ENCODE measurements at places on chromosomes 1 and 21.

GRCh38 chr21:38504066-38504465 is 5.8 kb upstream of the ERG start:
- DNase-seq = no peak

GRCh38 chr1:22540337-22540736 is 23.0 kb upstream of the EPHA8 start:
- no peak for DNase-seq

DNA sequence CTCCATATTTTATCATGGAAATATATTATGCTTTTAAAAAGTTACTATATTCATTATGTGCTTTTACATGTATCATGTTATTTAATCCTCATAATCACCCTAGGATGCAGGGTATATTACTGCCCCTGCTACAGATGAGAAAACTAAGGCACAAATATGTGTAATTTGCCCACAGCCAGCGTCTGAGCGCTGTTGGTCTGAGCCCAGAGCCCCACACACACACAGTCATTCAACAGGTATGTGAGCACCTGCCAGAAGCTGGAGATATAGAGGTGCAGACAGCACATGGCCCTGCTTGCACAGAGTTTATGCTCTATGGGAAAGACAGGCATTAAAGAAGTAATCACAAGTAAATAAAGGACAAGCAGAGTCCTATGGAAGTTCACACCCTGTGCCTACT is 49.8 kb upstream of the SEC16B start:
- no peak for DNase-seq

DNA sequence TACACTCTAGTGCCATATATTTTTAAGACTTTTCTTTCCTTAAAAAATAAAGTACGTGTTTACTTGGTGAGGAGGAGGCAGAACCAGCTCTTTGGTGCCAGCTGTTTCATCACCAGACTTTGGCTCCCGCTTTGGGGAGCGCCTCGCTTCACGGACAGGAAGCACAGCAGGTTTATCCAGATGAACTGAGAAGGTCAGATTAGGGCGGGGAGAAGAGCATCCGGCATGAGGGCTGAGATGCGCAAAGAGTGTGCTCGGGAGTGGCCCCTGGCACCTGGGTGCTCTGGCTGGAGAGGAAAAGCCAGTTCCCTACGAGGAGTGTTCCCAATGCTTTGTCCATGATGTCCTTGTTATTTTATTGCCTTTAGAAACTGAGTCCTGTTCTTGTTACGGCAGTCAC is 25.2 kb downstream of the PSEN2 start:
- DNase-seq = no peak

GRCh38 chr1:205258719-205259118 is 31.0 kb downstream of the TMCC2 start:
- no peak for DNase-seq

GRCh38 chr1:237953238-237953637 is 62.5 kb upstream of the ZP4 start:
- no peak for DNase-seq

DNA sequence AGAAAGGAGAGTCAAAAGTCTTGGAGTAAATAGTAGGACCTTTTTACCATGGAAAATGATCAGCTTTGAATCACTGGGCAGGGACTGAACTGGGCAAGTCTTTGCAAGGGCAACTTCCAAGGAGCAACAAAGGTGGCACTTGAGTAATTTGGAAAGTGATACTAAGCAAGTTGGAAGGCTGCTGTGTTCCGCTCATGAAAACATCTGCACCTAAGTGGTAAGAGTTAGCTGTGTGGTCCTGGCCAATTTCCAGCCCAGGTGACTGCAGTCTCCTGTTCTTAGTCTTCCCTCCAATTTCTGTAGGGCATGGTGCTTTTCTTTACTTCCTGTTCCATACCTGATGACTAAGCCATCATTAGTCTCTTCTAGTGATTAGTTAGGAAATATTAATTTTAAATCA is 35.5 kb upstream of the PRDM2 start:
- no peak for DNase-seq

- no peak for DNase-seq
Observed at GRCh38 chr1:56034222-56034621, 545.1 kb downstream of the PLPP3 start.

DNA sequence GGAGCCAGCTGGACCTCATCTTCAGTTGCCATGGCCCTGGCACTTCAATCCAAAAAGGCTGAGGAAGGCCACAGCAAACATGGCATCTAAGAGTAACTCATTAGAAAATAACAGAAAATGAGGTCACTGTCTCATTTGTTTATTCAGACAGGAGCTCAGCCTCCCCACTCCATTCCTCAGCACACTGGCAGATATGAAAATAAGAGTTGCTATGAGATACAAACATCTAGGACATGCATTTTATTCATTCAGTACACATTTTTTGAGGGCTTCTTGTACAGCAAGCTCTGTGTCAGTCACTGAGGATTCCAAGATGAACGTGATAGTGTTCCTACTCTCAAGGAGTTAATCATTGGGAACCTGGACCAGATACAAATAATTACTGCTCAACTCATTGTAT is 32.7 kb upstream of the TMEM125 start:
- no peak for DNase-seq

DNA sequence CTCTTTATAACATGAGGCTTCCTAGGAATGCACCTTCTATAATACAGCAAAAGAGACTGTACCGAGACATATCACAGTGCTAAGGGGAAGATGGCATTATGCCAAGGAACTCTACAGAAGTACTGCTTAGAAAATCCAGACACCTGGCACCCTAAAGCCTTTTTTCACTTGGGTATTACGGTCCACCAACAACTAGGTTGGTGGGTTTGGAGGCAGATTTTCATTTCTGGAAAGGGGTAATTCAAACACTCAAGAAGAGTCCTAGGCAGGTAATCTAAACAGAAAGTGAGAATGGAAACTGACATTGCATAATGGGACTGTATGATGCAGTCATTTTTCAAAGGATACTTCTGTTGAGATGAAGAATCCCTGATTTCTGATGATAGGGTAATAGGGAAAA is 19.6 kb downstream of the SCMH1 start:
- DNase-seq = no peak

- DNase-seq = no peak
Observed at GRCh38 chr1:100607628-100608240, 69.8 kb downstream of the GPR88 start.

DNA sequence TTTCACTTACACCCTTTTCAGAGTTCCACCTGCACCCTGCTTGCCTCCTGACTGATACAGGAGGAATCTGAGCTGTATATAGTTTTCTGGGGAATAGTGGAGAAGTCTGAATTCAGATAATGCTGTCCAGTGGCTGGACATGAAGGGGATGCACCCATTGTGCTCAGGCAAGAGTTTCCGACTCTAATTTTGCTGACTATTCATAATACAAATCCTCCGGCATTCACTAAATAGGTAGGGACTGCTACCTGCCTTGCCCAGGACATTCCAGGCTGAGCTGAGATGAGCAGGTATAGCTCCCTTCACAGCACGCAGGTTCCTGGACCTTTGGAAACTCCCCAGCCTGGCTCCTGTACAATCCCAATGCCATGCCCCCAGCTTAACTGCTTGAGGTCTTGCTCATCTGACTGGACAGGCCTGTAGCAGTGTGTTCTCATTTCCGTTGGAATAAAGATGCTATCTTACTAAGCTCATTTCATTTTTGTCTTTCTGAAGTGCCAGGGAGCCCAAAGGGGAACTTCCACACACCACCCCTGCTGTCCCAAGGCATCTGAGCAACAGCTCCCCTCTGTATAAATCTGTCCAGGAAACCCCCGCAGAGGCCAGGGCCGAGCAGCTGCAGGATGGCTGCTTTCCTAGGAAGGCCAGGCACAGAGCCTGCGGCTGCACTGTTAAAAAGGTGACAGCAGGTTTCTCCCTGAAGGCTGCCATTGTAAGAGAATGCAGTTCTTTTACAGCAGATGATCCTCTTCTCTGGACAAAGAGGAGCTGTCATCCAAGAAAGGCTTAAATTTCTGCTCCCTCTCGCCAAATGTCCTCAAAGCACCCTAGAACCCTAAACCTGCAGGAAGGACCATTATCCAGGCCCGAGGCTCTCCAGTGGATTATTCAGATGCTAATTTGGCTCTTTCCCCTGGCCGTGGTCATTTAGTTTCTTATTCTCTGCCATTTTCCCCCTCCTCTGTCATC is 21.7 kb upstream of the VASH2 start:
- DNase-seq = no peak

DNA sequence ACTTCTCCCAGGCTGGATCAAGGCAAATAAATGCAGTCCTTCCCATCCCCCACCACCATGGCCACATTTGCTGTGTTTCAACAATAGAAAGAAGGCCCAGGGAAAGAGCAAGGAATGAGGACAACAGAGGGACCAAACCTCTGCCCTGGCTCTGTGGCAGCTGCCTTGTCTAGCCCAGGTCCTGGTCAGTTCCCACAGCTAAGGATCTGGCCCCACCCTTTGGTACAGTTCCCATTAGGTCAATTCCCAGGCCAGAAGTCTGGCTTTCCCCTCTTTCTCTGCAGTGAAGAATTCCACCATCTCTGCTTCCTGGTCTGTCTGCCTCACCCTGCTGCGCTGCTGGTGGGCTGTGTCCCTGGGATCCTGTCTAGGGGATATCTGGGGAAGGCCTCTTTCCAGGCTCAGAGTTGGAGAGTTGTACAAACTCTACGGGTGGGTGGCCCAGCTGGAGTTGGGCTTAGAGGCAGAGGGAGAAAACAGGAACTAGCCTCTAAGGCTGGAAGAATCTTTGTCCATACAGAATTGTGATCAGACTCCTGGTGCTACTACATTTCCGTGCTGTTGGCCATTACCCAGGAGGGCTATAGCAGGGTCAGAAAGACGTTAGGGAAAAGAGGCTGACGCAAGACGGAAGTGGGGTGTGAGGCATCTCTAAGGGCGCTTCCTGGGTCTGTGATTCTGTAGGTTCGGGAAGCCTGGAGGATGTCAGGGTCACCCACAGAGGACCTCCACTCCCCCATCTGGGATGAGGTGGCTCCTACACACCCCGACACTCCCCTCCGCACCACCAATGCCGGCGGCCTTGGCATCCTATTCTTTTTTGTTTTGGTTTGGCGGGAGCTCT is 953 bp upstream of the NDUFS2 start:
- DNase-seq = no peak

DNA sequence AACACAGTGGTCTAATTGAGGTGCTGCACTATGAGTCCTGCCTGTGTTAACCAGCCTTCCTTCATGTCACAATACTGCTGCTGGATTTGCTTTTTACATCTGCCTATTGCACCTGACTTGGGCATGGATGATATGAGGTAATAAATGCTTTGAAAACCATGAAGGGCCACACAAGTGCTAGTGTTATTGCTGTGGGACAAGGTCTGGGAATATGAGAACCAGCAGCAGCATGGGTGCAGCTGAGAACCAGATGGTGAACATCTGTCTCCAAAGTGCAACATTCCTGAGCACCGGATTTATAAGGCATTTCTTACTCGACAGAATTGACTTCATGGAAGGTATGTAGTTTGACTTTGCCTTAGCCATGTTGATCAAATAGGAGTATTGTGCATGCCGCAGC is 16.6 kb downstream of the TRIM45 start:
- DNase-seq = no peak

- DNase-seq = no peak
Observed at GRCh38 chr1:172883844-172884243, 166.9 kb downstream of the TNFSF18 start.

DNA sequence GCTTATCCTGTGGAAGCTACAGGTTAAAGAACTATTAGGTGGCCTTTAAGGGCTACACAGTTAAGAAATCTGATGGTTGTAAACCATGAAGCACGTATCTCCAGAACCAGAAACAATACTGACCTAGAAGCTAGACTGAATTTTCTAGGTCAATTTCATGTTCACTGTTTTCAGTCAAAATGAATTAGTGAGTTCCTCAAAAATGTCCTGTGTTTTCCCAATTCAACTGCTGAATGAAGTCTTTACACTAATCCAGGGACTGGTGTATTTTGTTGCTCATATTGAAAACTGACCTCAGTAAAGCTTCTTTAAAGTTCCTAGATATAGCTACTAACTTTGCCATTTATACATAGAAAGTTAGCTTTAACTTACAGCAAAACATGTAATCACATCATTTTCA is 6.0 kb downstream of the HNRNPU start:
- no peak for DNase-seq

DNA sequence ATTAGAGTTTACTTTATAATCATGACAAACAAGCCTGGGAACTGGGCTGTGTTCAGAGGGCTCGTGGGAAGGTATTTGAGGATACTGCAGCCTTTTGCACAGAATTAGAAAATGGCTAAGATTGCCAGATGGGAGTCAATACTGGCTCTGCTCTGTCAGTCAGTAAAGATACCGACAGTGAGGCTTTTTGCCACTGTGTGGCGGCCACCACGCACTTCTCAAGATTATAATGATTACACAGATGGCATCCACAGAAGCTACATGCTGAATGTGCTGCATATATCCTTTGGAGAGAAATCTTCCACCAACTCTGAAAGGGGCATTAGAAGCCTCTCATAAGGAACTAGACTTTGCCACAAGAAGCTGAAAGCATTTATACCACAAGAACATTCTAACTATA is 213.4 kb upstream of the PTBP2 start:
- no peak for DNase-seq

- DNase-seq = no peak
Observed at GRCh38 chr1:31620631-31621497, 3.4 kb downstream of the HCRTR1 start.

DNA sequence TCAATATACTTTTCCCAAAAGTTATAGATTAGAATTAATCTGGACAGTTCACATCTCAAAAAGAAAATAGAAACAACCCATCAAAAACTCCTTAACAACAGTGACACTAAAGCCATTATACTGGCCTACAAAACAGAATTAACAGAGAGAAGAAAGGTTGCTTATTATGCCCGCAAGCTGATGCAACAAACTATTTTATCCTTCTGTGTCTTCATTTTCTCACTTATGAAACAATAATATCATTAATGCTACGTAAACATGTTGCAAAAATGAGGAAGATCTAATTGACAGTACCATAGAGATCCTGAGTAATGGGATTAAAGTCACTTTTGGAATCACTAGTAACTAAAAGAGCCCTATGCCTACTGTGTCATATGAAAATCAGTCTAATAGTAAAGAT is 32.6 kb downstream of the LPGAT1 start:
- no peak for DNase-seq

DNA sequence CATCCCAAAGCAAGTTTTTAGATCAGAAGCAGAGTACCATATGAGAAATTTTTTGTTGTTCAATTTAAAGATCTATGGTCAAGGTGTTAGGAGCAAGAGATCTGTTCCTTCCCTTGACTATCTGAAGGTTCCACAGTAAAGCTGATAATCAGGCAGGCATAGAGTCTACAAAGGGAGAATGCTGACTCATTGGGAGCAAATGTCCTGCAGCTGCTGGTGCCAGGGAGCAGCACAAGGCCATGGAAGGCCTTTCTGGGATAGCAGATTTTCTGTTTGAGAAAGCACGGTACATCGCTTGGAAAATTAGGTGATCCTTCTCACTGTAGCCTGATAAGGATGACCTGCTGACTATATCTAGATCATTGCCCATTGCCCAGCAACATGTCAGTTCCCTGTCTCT is 210.1 kb upstream of the C1orf87 start:
- DNase-seq = no peak

DNA sequence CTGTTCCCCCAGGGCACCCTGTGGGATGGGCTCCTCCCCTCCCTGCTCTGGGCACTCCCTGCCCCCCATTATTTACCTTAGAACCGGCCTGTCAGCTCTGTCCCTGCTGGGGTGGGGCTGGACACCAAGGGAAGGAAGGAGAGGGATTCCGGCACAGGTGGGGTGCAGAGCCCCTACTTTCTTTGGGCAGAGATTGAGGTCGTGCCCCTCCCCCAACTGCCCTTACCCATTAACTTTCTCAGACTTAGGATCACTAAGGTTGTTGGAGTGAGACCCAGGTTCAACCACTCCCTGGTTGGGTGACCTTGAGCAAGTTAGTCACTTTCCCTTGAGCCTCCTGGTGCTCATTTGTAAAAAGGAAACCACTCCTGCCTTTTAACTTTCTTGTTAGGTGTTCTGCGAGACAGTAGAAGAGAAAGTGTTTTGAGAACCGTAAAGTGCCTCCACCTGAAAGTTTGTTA is 57.0 kb upstream of the SYNC start:
- no peak for DNase-seq
